ENCODE measurements at places on chromosomes 12 and 14. TPM values are rescaled to one million over a fixed set of nuclear protein-coding genes. Genes with fewer than 3 reads are reported as not detected.

KERA gene
- total RNA-seq = not detected

APOLD1 gene
- 1.3 TPM for total RNA-seq

DNA sequence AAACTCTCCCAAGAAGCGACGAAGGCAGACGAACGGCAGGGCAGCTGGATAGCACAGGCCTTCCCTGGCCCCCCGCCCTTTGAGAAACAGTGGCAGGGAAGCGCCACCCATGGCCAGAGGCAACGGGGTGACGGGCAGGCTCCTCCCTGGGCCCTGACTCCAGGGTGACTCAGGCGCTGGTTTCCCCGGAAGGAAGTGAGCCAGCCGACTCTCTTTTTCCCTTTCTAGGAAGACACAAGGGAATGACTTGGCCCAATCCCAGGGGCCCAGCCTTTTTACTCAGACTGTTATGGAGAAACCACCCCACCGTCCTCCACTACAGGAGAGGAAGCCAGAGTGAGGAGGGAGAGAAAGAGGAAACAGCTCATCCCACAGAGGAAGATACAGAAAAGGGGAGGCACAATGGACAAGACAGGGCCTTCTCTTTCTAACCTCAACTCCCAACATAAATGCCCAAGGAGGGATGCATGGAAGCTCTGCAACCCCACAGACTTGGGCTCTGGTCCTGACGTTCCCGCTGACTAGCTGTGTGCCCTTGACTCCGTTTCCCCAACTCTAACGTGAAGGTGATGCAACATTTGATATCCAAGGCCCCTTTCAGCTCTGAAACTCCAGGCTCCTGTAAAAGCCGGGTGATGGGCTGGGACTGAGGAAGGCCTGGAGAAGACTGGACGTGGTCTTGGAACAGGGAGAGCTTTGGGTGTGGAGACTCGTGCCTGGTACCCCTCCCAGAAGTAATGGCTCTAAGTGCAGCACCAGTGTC is 27.9 kb downstream of the ACTN1 start:
- no peaks in the 10 kb centered on the region for H3K36me3 ChIP-seq
- peaks cover 88% of the 10 kb centered on the region for H3K4me1 ChIP-seq
- H3K4me3 ChIP-seq = no peak overlapping the region
- DNase-seq = no peak

- H3K36me3 ChIP-seq = peaks cover 15% of the 10 kb centered on the region
- DNase-seq = peak; percentile 50
- peak overlapping the region; percentile 71 for H3K27ac ChIP-seq
- no peaks in the 10 kb centered on the region for H3K27me3 ChIP-seq
- peak overlapping the region; percentile 85 for H3K4me3 ChIP-seq
Measured at GRCh38 chr12:122081697-122082221, 3.2 kb downstream of the MLXIP start.

DNA sequence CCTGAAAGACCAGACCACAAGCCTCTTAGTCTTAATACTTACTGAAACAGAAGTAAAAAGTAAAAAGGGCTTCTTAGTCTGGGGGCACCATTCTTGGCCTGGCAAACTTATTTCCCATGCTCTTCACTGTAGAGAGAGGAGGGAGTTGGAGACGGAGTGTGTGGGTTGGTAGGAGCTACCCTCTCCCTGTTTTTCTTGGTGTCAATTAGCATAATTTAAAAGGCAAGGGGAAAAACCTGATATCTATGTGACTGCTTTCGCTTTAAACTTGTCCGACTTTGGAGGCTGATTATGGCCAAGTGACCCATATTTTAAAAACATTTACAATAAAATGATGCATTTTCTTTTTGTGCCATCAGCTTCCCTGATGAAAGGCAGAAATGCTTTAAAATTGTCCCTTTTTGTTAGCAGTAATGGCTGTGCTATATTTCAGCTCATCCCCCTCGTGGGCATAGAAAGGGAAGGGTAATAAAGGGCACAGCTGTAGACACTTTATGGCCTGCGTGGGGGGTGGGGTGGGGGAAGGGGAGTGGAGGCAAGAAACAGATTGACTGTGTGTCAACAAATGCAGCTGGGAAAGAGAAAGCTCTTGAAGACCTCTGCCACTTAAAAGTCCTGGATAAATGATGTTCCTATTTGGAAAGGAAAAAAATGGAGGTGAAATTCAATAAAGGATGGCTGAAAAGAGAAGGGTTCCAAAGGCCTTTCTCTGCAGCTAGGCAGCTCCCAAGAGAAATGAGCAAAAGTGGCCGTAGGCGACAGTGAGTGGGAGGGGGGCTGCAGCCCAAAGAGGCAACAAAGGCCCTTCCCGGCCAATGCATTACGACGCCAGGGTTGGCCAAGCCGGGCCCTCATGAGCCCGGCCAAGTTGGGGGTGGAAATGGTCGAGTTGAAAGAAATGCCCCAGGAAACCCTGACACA is 57.5 kb upstream of the TMEM263 start:
- no peaks in the 10 kb centered on the region for H3K36me3 ChIP-seq
- H3K4me3 ChIP-seq = no peak overlapping the region
- peaks cover 3% of the 10 kb centered on the region for H3K4me1 ChIP-seq
- peaks cover 8% of the 10 kb centered on the region for H3K27me3 ChIP-seq

DNA sequence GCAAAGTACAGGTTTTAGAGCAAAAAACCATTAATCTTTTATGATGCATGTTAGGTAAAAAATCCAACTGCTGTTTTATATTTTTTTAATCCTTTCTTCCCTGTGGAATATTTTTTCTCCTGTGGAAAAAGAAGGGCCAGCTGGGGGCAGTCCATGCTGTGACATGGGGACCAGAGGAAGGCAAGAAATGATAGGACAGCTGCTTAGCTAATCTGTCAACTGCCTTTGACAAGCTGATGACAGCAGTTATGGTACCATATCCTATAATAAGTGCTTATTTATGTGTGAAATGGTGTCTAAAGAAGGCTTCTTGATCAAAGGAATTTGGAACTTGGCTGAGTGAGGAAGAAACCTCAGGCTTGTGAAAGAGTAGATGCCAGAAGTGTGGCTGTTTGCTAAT is 452.4 kb upstream of the NOVA1 start:
- no peak for DNase-seq
- no peaks in the 10 kb centered on the region for H3K4me1 ChIP-seq
- no peaks in the 10 kb centered on the region for H3K27me3 ChIP-seq
- no peak overlapping the region for H3K27ac ChIP-seq
